ENCODE measurements at places on chromosomes 1 and 21.

- no peak for DNase-seq
Observed at GRCh38 chr1:244796719-244797406, 38.6 kb upstream of the COX20 start.

DNA sequence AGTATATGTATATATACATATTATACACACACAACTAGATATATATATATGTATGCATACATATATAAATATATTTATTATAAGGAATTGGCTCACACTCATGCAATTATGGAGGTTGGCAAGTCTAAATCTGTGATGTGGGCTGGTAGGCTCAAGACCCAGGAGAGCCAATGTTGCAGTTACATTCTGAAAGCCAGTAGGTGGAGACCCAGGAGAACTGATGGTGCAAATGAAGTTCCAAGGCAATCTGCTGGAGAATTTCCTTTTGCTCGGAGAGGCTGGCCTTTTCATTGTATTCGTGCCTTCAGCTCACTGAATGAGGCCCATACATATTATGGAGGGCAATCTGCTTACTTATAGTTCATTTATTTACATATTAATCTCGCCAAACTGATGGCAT is 9.4 kb downstream of the IVL start:
- no peak for DNase-seq

GRCh38 chr1:167434306-167434705 is 84.0 kb downstream of the CD247 start:
- no peak for DNase-seq

GRCh38 chr1:32798191-32798590 is 19.0 kb downstream of the YARS1 start:
- DNase-seq = no peak

DNA sequence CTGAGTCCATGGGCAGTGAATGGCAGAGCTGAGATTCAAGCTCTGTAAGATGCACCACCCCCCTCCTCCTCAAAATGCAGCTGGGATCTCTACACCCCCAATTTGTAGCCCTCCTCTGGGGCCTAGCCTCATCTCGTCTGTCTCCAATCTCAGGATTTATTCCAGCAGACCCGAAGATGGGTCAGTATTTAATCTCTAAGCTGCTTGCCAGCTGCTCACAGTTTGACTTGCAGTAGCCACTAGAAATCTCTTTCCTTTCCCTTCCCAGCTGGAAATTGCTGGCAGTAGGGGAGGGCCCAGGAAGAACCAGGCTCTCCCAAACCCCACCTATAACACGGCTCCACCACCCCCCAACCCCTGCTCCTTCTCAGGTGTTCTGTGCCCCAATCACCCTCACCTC is 1.5 kb downstream of the LACTBL1 start:
- no peak for DNase-seq

- DNase-seq = no peak
Observed at GRCh38 chr1:209102531-209102930, 481.0 kb upstream of the CAMK1G start.

Data from psoas muscle (tissue), 8 donors.